Activated T-helper 17 cell treated with anti-CD3 and anti-CD28 coated beads, Interleukin-2, amount 50 U/mL, for 72 hours (primary cell): ENCODE measurements at places on chromosomes 4 and X. TPM values are rescaled to one million over a fixed set of nuclear protein-coding genes. Genes with fewer than 3 reads are reported as not detected.

DNA sequence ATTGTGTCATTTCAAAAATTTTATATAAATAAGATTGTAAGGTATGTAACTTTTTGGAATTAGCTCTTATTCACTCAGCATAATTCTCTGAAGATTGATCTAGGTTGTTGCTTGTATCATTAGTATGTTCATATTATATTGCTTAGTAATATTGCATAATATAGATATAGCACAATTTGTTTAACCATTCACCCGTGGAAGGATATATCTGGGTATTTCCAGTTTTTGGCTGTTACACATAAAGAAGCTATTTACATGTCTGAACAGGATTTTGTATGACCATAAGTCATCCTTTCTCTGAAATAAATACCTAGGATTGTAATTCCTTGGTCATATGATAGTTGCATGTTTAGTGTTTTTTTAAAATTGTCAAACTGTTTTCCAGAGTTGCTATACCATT, 82.5 kb downstream of the CPEB2 start:
- ATAC-seq: no peak

DNA sequence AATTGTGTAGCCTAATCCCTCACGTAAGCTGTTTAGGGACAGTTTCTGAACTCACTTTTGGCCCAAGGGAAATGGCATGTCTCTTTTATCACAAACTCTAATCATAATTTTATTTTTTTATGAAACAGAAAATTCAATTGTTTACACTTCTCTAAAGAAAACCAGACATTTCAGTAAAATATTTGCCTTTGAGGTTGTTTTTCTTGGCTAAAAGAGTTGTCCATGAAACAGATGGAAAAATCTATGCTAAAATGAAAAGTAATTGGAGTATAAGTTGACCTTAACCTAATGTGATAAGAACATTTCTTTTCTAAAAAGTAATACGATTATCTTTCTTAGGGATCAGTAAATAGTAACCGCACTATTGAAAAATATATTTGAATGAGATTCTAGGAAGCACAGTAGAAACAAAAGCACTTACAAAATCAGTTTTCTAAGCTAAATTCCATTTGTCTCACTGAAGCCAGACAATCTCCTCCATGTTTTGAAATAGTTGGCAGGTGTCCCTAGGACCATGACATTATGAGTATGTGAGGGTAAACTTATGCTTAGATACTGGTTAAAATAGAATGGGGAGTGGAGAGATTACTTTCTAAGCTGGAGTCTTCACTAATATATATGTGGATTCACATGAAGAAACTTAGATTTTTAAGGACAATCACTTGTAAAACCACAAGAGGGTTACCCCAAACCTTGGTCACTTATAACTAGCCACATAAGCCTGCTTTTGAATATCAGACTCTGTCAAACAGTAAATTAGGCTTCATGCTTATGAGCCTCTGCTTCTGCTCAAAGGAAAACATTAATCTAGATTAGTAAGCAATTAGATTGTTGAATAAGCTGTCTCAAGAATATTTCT, 20.1 kb upstream of the TET2 start:
- no peak for ATAC-seq

DNA sequence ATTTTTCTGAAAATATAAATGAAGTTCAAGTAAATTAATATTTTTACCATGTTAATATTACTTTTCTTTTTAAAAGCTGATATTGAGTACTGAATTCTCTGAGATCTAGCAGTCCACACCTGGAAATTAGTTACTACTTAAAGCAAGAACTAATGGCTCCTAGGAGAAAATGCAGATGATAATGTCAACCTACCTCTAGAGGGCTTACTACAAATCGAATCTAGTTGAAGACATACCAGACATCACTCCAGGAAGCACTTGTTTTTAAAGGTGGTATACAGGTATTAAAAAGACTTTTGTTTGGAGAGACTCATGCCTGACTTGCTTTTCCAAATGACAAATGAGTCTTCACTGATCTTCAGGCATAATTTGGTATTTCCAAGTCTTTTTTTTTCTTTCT, 516.4 kb upstream of the BOD1L1 start:
- ATAC-seq: no peak

- no peak for ATAC-seq
These were observed 93.2 kb downstream of the GASK1B start for GRCh38 chr4:158079661-158080060.

The LRP2BP gene
- total RNA-seq: 1.2 TPM

The MAGEE1 gene
- total RNA-seq: 3.3 TPM
